ENCODE measurements at places on chromosomes 1 and 21. TPM values are rescaled to one million over a fixed set of nuclear protein-coding genes. Genes with fewer than 3 reads are reported as not detected.
A peak's percentile ranks its signal among the peaks of the same experiment; 100 is the strongest.

- no peaks in the 10 kb centered on the region for H3K27me3 ChIP-seq
- no peak overlapping the region for H3K4me3 ChIP-seq
- no peak for DNase-seq
- no peak overlapping the region for H3K27ac ChIP-seq
- H3K4me1 ChIP-seq: no peaks in the 10 kb centered on the region
Observed at GRCh38 chr1:111894497-111894896, 95.0 kb downstream of the KCND3 start.

GRCh38 chr1:109805486-109806165 lies 41.9 kb upstream of the EPS8L3 start:
- no peak for DNase-seq
- no peaks in the 10 kb centered on the region for H3K36me3 ChIP-seq
- peak overlapping the region; percentile 41 for H3K27ac ChIP-seq
- H3K27me3 ChIP-seq: no peaks in the 10 kb centered on the region

DNA sequence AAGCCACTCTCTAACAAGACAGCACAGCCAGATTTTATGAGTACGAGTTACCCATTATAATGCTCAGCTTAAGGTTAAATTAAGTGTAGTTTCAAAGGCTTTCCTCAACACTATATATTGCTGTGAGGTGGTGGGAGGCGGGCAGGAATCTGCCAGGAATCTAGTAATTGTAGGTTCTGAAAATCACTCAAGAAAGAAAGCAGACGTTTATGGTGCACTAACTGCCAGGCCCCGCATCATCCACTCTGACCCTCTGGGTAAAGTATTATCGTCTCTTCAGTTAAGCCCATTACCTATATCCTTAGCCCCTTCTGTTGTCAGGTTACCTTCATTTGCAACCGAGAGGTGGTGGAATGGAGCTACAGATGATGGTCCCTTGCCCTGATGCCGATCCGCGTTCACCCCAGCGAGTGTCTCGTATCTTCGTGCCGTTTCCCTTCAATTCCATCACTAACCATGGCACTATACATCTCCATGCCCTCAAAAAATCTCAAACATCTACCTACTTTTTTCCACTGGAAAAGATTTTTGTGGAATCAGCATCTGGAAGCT lies 12.4 kb downstream of the HMGN1 start:
- no peak for DNase-seq
- H3K27ac ChIP-seq: no peak overlapping the region
- no peaks in the 10 kb centered on the region for H3K4me1 ChIP-seq
- H3K4me3 ChIP-seq: no peak overlapping the region

- H3K4me3 ChIP-seq: no peak overlapping the region
- H3K27me3 ChIP-seq: no peaks in the 10 kb centered on the region
- no peak overlapping the region for H3K27ac ChIP-seq
- no peaks in the 10 kb centered on the region for H3K36me3 ChIP-seq
- H3K4me1 ChIP-seq: no peaks in the 10 kb centered on the region
Observed at GRCh38 chr1:162169031-162169790, 99.7 kb downstream of the NOS1AP start.

DNA sequence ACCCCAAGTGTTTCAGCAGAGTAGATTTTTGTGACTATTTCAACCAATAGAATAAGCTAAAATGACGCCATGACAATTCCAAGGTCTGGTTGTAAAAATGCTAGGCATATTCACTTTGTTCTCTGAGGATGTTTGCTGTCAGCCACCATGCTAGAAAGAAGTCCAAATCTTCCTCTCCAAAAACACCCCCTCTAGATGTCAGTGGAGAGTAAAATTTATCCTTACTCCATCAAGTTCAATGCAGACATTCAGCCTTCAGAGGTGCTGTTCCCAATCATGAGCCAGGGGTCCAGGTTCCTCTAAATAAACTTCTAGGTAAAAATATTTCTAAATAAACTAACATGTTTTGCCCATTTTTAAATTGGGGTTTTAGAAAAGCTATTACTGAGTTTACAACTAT lies 395.4 kb upstream of the ADAMTS5 start:
- DNase-seq: no peak
- H3K36me3 ChIP-seq: no peaks in the 10 kb centered on the region
- H3K4me1 ChIP-seq: no peaks in the 10 kb centered on the region
- no peaks in the 10 kb centered on the region for H3K27me3 ChIP-seq

- H3K27ac ChIP-seq: peak overlapping the region; percentile 100
- H3K27me3 ChIP-seq: no peaks in the 10 kb centered on the region
- H3K36me3 ChIP-seq: no peaks in the 10 kb centered on the region
- no peak overlapping the region for H3K4me3 ChIP-seq
Observed at GRCh38 chr1:15830258-15830657, 17.2 kb upstream of the SPEN start.

KRTAP12-4 gene
- not detected for total RNA-seq

ADCY10 gene
- 0.21 TPM for total RNA-seq

CFAP141 gene
- total RNA-seq: not detected

BARHL2 gene
- not detected for total RNA-seq

Data from psoas muscle (tissue), 8 donors.